Urothelium cell line (cell line): ENCODE measurements at places on chromosomes 6 and 20.

DNA sequence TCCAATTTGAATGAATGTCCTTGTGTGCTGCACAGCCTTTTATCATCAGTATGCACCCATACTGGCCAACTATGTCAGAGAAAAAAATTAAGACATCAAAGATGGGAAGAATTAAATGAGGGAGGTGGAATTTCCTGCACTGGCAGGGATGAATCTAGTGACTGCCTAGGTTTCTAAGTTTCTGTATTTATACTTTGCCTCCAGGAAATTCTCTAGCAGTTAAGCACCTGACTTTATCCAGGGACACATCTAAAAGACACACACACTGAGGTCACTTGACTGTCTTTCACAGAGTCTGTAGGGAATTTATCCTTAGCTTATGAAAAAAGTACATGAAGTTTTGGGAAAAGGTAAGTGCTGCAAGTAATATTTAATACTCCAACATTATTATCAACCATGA lies 636.5 kb upstream of the PTCHD4 start:
- DNase-seq: no peak

DNA sequence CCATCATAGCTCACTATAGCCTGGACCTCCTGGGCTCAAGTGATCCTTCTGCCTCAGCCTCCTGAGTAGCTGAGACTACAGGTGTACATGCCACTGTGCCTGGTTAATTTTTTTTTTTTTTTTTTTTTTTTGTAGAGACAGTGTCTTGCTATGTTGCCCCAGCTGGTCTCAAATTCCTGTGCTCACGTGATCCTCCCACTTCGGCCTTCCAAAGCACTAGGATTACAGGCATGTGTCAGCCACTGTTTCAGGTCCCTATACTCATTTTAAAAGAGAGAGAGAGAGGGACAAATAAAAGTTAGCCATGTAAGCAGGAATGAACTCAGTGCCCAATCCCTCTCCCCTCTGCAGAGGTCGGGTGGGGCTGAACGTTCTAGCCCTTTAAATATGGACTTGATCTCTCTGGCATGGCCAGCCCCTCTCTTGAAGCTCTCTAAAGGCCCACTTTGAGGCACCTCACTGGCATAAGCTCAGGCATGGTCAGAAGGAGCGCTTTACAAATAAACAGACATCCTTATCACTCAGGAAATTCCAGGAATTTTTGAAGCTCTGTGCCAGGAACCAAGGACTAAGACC lies 9.0 kb upstream of the SERPINB1 start:
- DNase-seq: no peak

DNA sequence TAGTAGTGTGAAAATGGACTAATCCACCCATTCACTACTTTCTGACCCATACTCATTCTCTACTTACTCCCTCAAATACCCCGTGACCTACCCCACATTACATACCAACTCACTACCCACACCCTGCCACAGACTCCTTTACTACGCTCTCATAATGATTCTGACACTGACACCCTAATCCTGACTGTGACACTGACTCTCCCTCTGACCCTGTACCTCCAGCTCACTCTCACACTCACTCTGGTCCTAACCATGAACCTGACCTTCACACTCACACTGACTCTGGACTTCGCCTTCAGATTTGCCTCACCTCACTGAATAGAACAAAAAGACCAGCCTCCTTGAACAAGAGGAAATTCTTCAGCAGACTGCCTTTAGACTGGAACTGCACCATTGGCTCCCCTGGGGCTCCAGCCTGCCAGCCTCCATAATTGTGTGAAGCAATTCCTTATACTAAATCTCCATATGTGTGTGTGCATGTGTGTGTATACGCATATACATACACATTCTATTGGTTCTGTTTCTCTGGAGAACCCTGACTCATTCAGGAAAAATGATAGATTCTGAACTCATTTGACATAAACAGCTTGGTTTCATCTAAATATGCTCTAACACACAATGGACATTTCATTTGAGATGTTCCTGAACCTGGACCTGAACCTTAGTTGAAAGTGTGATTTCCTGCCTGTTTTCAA lies 10.5 kb upstream of the ZNF343 start:
- no peak for DNase-seq

DNA sequence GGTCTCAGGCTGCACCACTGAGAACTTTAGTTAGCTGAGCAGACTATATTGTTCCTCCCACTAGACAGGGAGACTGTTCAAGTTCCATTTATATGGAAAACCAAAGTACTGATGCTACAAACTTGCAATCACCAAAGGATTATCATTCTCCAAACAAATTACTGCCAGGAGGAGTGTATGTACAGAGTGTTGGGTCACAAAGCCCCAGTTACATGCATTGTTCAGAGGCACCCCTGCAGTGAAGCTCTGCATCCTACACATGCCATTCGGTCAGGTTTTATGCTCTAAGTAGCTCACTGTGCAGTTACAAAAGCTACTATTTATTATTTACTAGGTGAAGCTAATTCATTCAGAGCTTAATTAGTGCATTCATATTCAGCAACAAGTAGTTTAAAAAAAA lies 75.8 kb downstream of the SMLR1 start:
- DNase-seq: no peak

DNA sequence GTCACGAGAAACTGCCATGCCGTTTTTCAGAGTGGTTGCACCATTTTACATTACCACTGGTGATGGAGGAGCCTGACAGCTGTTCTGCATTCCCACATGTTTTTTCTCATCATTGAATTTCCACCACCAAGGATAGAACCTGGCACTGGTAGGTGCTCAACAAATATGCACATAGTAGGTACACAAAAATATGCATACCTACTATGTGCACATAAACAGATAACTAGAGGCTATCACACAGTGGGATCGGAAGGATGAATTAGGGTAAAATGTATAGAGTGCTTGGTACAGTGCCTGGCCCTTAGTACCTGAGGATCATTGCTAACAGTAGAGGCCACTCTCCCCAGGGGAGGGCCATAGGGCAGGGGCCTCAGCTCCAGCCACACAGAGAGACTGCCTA lies 47.0 kb downstream of the SLC2A10 start:
- no peak for DNase-seq

DNA sequence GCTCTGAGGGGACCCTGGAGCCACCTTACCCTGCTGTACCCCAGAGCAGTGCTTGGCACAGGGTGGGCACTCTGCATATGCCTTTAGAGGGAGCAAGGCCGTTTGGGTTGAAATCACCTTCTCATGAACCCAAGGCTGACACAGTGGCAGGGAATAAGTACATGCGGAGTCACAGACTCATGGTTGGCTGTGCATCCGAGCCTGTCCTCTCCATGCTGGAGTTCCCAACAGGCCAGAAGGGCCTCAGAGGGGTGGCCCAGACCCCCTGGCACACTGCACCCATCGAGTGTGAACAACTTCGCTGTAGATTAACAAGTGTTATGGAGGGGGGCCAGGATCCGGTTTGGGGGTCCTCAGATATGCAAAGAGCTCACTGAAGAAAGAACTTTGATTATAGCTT lies 21.0 kb upstream of the IRF4 start:
- DNase-seq: no peak

- no peak for DNase-seq
These were observed 5.2 kb upstream of the CRIP3 start for GRCh38 chr6:43313813-43314212.

- no peak for DNase-seq
These were observed 7.2 kb upstream of the UQCC2 start for GRCh38 chr6:33718713-33719112.

- no peak for DNase-seq
These were observed 48.7 kb upstream of the BMP2 start for GRCh38 chr20:6718662-6719368.

- DNase-seq: peak; percentile 72
These were observed 18.0 kb downstream of the TUBB2A start for GRCh38 chr6:3139090-3139903.

- no peak for DNase-seq
These were observed 95.4 kb upstream of the TMEM181 start for GRCh38 chr6:158464483-158464882.

DNA sequence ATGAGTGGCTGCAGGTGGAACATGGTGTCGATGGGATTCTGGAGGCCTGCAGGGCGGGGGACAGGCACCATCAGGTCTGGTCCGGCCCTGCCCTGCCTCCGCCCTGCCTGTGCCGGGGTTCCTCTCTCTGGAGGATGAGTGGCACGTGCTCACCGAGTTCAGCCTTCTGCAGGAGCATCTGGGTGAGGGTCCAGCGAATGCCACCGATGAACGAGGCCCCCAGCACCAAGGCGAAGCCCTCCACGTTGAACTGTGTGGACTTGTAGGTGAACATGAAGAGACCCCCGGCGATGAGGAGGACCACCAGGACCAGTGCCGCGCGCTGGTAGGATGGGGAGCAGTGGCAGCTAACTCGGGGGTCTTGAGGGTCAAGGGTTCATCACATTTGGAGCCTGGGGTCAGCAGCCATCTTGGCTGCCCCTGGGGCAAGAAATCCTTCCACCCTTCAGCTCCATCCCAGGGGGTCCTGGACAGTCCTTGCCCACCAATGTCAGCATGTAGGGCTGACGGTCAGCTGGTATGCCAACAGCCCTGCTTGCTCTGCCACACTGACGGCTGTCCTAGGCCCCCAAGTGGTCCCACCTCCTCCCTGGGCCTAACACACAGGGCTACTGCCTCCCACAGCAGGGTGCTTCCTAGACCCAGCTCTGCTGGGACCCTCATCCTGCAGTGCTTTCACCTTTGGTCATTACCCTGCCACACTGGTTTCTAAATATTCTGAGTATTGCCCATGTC lies 46.8 kb upstream of the CDH22 start:
- DNase-seq: no peak

- DNase-seq: no peak
These were observed 306.9 kb upstream of the ADGRB3 start for GRCh38 chr6:68328156-68328555.

DNA sequence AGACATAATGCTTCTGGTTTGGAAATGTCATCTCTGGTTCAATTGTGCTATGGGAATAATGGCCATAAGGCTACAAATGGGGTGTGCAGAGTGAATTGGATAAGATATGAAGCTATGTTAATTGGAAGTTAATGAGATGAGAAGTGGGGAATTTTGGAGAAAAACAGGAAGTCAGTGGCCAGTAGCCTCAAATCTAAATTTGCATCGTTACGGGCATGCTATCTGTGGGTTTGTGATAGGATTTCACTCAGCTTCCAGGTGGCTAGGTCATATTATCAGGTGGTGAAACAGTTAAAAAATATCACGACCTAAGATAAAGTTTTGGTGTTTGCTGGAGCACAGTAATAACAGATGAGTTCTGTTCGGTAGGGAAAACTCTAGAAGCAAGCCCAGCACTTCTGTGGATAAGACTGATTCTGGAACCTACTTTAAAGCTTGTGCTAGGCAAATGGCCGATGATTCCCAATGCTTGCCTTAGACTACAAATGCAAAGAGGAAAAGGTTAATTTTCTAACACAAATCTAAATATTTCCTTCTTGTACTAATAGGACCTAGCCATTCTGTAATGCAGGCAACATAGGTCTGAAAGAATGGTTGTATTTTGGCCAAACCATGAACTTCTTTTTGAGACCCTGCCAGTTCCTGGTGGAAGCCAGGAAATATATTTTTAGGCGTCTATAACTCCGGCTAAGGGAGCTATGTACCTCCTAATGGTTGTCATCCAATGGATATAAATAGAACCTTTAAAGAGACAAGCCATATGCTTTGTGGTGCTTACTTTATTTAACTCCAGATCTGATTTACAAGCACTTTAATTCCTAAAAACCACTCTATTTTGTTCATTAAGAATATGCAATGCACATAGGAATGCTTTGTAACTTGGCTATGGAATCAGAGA lies 111.0 kb downstream of the PLCB1 start:
- DNase-seq: no peak

- DNase-seq: no peak
These were observed 13.3 kb upstream of the RAB22A start for GRCh38 chr20:58296051-58296837.

- DNase-seq: peak; percentile 45
These were observed 25.1 kb upstream of the TRIM26 start for GRCh38 chr6:30238178-30238795.

- DNase-seq: no peak
These were observed 282.0 kb upstream of the FLRT3 start for GRCh38 chr20:14619411-14619810.

DNA sequence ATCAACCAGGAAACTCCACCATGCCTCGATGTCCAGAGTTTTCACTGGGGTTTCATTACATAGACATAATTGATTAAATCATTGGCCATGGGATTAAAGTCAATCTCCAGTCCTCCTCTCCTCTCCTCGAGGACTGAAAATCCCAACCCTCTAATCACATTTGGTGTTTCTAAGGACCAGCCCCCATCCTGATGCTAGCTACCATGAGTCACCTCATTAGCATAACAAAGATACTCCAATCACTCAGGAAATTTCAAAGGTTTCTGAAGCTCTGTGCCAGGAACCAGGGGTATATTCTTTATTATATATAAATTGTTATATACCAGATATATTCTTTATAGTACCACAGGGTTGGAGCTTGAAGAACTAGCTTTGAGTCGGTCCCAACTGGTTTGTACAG lies 212.9 kb upstream of the PRND start:
- no peak for DNase-seq

GRCh38 chr6:79801362-79801761 lies 146.0 kb downstream of the ELOVL4 start:
- no peak for DNase-seq

DNA sequence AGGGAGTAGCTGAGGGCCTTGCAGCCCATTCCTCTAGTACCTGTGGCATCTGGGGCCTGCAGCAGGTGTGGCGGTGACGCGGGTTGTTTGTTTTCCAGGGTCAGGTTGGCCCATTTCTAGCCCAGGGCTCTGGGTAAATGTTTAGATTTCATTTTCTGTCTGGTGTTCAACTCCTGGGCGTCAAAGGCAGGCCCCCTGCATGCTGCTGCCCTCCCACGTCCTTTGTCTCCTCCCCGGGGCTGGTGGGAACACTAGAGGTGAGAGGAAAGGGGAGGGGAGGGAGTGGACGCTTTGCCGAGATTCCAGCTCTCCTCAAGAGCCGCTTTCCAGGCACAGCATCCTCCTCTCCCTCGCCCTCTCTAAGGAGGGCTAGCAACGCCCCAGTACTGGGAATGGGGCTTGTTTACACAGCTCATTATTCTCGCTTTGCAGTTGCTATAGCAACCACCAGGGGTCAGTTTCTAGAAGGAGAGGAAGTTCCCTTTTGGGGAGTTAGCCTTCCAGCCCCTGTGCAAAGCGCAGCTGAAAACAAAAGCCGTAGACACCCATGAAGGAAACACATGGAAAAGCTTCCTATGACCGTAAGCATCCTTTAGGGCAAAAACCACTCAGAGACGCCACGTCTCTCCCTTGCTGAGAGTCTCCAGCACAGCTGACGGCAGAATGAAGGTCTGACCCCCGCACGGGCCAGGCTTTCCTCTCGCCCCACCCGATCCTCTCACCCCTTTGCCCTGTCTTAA lies 170.6 kb downstream of the LY86 start:
- peak; percentile 21 for DNase-seq

GRCh38 chr6:20769631-20770030 lies 235.4 kb downstream of the CDKAL1 start:
- DNase-seq: no peak

- DNase-seq: no peak
These were observed 5.7 kb downstream of the BCL2L1 start for GRCh38 chr20:31716818-31717477.

- no peak for DNase-seq
These were observed 15.8 kb upstream of the STX16 start for GRCh38 chr20:58635279-58635665.

GRCh38 chr6:35360349-35361138 lies 18.2 kb downstream of the PPARD start:
- no peak for DNase-seq
